ENCODE measurements at places on chromosomes 6 and 20.

DNA sequence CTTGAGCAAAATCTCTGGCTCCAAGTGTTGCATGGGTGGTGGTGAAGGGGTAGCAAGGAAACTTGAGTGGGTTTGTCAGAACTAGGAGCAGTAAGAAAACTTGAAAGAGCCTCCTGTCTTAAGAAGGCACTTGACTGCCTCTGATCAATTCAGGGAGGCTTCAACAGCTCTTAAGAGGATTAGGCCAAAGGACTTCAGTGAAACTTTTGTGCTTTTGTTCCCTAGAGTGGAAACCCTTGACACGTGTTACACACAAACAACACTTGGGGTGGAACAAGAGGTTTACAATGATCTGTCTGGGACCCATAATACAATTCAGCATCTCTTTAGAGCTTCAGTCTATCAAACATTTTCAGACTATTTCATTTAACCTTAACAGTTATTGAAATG, 80.1 kb upstream of the ARMC2 start:
- no peak for DNase-seq

DNA sequence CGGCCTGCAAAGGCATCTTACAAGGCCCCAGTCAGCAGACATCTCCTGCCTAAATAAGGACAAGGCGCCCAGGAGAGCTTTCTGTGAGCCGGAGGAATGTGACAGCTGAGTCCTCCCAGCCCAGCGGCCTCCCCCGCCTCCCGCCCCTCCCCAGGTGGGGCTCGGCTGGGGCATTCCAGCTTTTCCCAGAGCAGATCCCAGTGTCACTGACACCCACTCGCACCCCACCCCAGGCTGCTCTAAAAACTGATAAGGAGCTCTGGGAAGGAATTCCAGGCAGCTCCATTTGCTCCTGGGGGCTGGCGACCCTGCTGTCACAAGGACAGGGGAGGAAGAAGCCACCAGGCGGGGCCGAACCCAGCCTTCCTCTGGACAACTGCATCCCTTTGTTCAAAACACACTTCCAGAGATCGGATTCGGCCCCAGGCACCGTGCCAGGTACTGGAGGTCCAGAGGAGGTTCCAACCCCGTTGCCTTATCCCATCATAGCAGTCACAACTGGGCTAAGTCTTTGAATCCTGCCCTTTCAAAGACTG, 49.7 kb downstream of the JPH2 start:
- DNase-seq = no peak

DNA sequence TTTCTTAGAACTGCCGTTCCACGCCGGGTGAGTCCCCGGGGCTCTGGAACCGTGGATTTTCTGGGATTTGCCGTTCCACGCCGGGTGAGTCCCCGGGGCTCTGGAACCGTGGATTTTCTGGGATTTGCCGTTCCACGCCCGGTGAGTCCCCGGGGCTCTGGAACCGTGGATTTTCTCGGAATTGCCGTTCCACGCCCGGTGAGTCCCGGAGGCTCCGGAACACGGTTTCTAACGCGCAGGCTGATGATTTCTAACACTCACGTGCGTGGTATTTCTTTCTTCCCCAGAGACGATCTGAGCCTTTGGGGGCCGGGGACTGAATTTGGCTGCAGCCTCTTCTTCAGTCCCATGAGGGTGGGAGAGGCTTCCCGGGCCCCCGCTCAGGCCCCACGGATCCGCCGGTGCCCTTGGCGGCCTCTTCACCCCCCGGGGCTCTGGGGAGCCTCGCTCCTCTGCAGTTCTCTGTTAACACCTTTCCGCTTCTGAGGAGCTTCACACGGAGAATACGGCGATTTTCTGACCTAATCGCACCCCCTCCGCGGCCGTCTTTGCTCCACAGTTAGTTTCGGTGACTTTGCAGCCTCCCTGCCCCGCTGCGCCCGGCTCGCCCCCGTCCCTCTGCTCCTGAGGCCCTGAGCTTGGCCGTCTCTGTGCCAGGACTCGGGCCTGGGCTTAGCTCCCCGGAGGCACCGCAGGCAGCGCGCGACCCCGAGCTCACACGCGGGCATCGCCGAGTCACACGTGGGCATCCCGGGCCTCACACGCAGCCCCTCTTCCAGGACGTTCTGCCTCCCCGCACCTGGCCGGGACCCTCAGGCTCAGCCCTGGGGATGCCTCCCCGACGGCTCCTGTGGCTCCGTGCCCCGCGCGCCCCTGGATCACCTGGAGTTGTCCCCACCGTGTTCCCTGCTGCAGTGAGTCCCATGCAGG, 7.2 kb upstream of the KIF25 start:
- DNase-seq = no peak

DNA sequence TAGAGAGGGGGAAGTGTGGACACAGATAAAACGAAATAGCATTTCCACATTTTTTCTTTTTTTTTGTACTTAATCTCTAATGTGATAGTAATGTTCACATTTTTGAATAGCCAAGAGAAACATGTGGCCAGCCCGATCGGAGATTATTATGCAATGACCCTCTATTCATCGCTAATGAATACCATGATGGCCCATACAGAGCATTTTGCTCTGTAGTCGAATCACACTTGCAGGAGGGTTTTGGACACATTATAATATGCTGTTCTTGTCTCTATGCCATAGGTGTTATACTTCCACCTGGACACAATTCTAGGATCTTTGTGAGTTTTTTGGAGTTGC, 60.1 kb downstream of the MTHFD1L start:
- no peak for DNase-seq

DNA sequence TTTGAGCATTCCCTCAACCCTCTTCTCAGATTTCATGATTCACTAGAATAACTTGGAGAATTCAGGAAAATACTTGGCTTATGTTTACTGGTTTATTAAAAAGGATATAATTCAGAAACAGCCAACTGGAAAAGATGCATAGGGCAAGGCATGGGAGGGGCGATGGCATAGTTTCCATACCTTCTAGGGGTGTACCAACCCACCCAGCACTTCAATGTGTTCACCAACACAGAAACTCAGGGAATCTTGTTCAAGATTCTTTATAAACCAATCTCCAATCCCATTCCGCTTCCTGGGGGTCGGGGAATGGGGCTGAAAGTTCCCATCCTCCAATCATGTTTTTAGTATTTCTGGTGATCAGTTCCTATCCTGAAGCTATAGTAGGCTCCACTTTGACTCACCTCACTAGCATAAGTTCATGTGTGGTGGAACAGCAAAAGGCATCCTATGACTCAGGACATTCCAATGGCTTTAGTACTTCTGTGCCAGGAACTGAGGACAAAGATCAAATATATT, 164.4 kb downstream of the SIM1 start:
- no peak for DNase-seq

- DNase-seq = no peak
Measured at GRCh38 chr20:19815553-19815991, 57.5 kb downstream of the RIN2 start.

GRCh38 chr6:55176958-55177357, 2.6 kb downstream of the HCRTR2 start:
- no peak for DNase-seq

DNA sequence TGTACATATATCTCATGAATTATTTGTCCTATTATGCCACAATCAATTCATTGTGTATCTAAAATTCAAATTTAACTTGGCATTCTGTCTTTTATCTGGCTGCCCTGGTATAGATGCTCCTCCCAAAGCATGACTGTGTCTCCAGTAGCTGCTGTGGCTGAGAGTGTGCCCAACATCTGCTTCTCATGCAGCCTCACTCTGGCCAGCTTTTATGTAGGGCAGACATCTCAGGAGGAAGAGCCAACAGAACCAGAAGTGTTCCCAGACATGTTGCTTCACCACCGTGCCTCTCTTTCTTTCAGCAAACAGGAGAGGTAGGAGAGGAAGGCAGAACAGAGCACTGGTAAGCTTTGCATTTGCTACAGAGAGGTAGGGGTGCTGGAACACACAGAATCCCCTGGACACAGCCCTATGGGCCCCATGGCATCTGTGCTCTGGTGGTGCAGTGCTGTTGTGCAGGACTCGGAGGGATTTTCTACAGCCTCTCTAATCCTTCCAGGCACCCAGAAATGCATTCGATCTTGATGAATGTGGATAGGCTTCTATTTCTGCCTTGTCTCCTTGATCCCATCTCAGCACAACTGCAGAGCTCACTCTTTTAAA, 637.1 kb downstream of the UTRN start:
- no peak for DNase-seq

DNA sequence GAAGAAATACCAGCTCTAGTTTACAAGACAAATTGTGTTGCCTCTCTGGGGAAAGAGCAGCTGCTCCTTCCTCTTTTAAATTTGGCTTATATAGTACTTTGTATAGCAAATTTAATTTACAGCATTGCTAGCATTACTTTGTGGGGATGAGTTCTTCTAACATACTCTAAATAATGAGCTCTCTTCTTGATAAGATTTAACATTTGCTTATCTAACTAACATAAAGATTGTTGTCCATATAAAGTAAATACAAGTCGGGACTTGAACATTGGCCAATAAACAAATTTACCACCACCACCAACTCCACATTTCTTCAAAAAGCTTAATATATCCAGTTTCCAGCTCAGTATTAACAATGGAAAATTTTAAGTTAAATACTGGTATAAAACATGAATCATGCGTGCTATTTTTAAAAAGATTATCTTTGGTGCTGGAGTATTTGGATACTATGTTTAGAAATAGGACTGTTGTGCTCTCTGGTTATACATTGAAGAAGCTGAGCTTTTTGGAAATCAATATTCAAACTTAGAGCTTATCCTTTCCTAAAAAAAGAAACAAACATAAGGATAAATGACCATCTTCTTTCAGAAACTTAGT, 1146.9 kb upstream of the GJE1 start:
- no peak for DNase-seq

DNA sequence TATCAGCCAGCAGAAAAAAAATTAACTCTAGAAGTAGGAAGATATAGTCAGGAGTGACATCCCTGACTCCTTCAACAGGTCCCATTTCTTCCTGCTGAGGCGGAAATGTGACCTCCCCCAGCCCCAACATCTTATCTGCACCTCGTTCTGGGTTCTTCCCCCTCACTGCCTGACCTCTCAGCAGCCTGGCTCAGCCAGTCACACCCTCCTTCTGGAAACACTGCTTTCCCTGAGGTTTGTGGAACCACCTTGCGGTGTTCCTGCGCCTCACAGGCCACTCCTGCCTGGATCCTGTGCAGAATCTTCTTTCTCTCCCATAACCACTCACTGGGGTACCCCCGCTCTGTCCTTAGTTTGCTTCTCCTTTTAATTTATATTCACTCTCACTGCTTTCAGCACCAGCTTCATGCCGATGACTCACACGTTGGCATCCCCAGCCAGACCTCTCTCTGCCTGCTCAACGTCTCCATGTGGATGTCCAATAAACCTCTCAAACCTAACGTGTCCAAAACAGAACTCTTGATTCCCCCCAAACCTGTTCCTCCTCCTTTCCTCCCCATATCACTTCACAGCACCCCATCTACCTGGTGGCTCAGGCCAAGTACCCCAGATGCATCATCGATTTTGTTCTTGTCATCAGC, 222.8 kb upstream of the PLN start:
- DNase-seq = no peak

DNA sequence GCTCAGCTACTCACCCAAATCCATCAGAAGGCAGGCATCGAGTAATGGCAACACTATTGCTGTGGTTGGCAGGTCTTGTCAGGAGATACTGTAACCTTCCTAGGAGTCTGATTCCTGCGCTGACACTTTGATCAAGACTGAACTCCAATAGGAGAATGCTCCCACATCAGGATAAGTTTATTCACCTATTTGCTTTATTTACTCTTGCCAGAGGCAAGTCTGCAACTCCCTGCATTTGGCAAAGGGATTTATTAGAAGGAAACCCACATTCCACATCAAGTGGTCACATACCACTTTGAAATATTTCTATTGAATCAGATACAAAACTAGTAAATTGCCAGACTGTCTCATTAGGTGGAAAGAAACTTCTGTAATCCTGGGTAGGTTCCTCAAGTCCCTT, 43.5 kb downstream of the ZFAND3 start:
- DNase-seq = no peak

DNA sequence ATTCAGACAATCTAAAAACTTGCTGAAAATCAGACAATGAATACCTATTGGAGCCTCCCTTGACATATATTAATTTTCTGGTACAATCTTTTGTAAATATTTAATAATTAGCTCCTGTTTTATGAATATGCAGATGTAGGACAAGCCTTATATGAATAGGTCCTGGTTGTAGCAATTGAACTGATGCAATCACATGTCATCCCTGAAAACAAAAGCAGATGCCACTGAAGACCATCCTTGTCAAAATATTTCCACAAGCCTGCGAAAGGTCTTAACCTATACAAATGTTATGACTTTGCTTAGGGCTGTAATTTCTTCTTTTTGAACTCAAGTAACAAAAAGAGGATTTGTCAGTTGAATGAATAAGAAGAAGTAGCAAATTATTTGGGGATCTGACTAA, 722.1 kb downstream of the EYS start:
- no peak for DNase-seq

- DNase-seq = no peak
Measured at GRCh38 chr6:144696610-144697368, 411.7 kb downstream of the UTRN start.

DNA sequence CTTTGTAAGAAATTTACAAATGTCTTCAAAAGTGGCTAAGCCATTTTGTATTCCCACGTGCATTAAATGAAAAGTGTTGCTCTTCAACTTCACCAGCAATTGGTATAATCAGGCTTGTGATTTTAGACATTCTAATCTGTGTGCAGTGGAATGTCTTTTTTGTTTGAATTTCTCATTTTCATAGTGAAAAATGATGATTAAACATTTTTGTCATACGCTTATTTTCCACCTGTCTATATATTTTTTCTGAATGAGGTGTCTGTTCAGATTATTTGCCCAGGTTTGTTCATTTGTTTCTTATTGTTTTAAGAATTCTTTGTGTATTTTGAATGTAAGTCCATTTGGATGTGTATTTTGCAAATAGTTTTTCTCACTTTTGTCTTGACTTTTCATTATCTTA, 558.1 kb downstream of the TENT5A start:
- no peak for DNase-seq

- DNase-seq = no peak
Measured at GRCh38 chr6:161747506-161747905, 473.6 kb upstream of the AGPAT4 start.

DNA sequence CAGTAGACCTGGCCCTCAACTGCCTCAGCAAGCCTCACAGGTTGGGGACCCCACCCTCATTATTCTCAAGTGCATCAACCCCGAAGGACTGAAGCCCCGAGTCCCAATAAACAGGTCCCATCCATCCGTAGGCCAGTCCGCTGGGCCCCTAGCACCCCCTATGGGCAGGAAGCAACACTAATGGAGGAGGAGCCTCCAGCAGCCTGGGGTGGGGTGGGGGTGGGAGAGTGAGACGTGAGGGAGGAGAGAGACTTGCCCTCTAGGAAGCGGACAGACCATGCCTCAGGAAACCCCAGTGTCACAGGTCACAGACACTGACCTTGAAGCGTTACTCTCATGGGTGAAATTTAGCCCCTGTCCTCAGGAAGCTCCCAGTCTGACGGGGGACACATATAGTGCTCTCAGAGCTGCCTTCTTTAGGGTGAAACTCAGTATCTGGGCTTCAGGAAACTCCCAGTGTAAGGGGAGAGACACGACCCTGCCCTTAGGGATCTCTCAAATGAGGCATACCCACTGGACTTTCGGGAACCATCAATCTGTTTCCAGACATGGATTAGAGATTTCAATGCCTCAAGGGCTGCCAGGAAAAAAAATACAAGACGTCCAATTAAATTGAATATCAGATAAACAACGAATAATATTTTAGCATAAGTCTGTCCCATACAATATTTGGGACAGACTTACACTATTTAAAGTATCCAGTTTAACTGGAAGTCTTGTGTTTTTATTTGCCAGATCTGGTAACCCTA, 125.8 kb downstream of the MRPL14 start:
- DNase-seq = no peak

- DNase-seq = no peak
Measured at GRCh38 chr6:151497905-151498304, 4.1 kb downstream of the CCDC170 start.

GRCh38 chr6:156864557-156864956, 87.4 kb downstream of the ARID1B start:
- DNase-seq = no peak

Data from glutamatergic neuron (in vitro differentiated cells).